ENCODE measurements at places on chromosomes 7 and 10.

DNA sequence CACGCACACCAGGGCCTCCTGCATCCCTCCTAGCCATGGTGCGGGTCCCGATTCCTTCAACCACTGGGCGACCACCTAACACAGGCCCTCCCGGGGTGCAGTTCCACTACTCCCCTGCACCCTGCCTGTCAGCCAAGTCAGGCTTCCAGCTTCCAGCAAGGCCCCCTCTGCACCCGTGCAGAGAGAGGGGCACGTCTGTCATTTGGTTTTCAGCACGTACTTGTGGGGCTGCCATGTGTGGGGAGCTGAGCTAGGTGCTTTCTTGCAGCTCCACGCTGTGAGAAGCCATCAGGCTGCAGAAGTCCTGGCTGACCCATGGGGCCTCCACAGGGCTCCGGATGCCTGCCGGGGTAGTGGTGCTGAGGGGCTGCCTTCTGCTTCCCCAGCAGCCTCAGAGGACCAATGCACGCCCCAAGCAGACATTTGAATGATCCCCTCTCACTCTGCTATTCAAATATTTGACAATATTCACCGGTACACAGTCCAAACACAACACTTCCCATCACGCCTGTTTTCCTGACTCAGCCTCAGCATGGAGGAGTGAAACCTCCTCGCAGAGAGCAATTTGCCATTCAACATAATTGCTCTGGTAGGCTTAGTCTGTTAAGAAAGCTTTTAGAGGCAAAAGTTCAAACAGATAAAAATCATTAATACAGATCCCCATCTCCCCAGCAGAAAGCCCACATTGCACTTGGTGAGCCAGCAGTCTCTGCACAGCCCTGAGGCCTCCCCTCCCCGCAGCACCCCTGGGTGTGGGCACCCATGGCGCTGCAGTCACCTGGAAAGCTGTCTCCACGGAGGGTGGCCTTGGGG lies 449.9 kb downstream of the PTPRN2 start:
- no peak for DNase-seq

GRCh38 chr10:1274111-1274661 lies 218.0 kb downstream of the WDR37 start:
- no peak for DNase-seq

- DNase-seq: no peak
Measured at GRCh38 chr7:143909863-143910262, 7.9 kb upstream of the TCAF1 start.

DNA sequence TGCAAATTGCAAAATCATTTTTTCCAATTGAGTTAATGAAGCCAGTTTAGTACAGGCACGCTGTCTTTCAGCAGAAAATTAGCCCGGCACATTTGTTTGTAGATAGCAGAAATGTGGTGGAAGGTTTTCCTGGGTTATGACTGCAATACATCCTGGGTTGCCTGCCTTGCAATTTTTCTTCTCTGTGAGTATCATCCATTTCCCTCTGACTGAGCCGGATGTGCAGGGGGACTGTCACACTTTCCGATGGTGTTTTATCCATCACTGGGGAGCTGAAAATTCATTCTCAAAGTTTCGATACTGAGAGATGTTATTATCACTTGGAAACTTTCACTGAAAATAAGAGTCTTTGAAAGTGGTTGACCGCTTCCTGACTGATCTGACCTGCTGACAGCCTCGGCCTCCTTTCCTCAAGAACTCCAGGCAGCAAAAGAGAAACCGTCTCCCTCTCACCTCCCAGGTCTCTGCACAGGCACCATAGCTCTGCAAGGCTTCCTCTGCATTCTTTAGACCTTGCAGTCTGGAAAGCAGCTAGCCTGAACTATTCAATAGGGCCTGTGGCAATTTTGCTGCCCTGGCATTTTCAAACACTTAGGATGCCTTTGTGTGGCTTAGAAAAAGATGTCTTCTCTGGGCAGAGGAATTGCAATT lies 320.8 kb upstream of the NRP1 start:
- DNase-seq: no peak

GRCh38 chr7:15684871-15685270 lies 1.6 kb downstream of the MEOX2 start:
- DNase-seq: no peak

DNA sequence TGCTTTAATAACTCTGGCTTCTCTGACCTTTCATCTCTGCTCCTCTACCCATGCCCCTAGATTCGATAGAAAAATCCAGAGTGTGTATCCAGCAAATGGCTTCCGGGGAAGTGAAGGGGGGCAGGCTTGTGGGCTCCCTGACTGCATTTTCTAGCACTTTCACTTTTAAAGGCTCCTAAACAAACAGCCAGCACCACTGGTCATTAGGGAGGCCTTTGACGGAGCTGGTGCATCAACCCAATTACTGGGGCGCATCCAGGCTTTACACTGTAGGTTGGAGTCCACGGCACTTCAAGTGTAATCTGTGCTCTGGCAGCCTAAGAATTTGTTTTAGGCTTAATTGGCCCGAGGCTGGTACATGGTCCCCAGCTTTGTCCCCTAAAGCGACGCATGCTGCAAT lies 291.9 kb downstream of the GFRA1 start:
- DNase-seq: no peak

DNA sequence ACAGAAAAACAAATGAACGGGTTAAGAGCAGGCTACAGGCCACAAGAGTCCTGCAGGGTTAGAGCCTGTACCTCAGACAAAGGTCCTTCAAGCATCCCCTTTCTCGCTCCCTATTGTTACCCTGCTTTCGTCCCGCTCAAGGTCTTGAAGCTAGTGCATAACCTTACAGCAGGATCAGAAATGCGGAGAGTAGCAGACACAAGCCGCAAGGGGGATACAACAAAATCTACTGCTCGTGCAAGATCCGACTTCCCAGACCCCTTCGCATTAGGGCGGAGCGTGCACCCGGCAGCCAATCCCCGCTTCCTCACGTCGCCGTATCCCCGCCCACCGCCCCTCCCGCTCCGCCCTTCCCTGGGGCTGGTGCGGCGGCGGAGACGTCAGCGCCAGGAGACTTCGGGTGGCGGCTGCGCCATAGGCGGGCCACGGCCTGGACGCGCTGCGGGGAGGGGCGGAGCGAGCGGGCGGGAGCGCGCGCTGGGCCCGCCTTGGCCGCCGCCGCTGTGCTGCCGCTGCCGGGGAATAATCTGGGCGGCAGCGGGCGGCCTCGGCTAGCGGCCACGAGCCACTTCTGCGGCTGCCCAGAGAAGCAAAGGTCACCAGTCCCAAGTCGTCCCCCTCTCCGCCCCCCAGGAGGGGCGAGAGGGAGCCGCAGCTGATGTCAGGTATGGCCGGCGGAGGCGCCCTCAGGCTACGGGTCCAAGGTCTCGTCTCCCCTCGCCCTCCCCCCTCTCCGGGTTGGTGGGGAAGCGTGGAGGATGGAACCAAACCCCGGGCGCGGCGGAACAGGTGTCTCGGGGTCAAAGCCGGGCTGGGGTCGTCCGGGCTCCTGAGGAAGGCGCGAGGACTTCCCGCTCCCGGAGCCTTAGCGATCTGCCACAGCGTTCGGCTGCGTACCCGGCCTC lies at the start of gene C1GALT1:
Gene C1GALT1, plus strand, starts transcription at position 389 of the 905 bp plus-strand sequence. CDS start 51,776 bp downstream, outside the sequence.
- DNase-seq: peak; percentile 95

- no peak for DNase-seq
Measured at GRCh38 chr10:29737074-29737593, 102.4 kb upstream of the SVIL start.

GRCh38 chr7:80634505-80634904 lies 3.9 kb upstream of the CD36 start:
- no peak for DNase-seq

DNA sequence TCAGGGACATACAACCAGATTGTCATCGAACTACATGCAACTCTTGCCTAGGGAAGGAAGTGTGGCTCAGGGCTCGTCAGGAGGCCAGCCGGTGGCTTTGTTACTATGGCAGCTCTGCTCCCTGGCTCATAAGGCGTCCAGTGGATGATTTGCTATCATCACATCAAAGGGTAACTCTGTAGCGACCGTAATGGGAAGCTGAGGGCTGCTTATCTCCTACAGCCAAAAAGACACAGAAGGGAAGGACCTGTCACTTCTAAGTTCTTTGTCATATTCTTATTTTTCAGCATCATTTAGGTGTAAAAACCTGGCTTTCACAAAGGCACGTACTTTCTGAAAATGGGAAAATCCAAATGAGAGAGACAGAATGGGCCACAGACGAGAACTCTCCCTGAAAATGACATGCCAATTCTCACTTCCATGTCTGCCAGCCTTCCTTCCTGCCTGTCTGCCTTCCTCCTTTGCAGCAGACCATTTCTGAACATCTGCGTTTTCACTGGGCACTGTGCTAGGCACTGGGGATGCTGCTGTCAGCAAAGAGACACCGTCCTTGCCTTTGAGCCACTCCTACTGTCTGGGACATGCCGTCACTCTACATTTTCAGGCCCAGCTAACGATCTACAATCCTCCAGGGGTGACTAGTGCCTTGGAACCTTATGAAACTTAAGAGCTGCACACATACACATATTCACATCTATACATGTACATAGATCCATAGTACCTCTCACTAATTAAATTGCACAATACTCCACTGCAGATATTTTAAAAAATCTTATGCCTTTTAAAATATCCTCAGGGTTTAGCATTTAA lies 26.9 kb downstream of the ENKUR start:
- DNase-seq: no peak

DNA sequence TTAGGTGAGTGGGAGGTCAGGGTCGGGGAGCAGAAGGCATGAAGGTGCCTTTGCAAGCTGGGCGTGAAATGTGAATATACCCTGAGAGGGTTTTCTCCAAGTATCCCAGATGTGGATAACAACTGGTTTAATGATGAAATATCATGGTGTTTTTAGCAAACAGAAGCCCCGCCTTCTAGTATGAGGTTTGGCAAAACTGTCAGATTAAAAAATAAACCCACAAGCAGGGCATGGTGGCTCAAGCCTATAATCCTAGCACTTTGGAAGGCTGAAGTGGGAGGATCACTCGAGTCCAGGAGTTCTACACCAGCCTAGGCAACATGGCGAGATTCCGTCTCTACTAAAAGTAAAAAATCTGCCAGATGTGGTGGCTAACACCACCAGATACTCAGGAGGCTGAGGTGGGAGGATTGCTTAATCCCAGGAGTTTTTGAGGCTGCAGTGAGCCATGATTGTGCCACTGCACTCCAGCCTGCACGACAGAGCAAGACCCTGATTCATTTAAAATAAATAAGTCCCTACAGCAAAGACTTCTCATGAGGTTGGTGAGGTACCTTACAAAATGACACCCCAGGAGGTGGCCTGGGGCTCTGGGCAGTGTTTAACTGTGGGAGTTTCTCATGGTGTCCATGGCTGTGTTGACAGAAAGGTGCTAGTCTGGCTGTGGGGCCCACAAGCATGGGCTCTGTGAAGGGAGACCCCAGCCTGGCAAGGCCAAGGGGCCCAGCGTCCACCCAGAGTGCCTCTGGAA lies 6.7 kb upstream of the PWWP2B start:
- no peak for DNase-seq

DNA sequence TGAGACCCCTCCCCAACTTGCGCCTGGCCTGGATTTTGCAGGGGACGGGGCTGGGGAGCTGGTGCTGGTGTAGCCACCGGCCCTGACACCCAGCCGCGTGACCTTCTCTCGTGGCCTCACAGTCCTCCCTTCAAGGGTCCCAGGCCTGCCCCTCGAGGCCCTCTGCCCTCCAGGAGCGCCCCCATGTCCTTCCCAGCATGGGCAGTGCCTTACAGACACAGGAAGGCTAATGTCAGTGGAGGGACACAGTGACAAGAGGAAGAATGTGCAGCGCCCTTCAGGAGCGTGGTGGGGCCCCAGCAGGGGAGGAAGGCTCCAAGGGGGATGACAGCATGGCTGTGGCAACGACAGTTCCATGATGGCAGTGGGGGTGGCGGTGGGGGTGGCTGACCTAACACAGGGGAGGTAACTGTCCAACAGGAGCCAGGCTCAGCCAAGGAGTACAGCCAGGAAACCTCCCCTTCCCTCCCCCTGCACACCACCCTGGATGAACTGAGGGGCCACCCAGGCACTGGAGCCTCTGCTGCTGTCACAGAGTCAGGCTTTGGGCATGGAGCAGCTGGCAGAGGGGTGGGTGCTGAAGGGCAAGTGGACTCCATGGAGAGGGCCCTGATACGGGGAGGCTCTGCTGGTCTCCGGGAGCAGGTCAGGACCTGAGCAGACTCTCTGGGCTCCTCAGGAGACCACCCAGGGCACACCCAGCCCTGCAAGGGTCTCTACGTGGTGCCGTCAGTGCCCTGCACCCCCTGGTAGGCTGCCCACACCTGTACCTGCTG lies 76.0 kb upstream of the RET start:
- DNase-seq: no peak

- DNase-seq: no peak
Measured at GRCh38 chr10:116825901-116826300, 23.4 kb upstream of the ENO4 start.

GRCh38 chr10:31928549-31929260 lies at the start of gene ARHGAP12:
TSS of gene ARHGAP12 (minus strand) at chr10:31928831. CDS start at chr10:31908855, 19,976 bp downstream.
- DNase-seq: no peak

GRCh38 chr10:124722798-124723783 lies 21.1 kb downstream of the FAM53B start:
- no peak for DNase-seq

GRCh38 chr10:27192284-27192683 lies 37.1 kb downstream of the MASTL start:
- DNase-seq: peak; percentile 98

GRCh38 chr7:94298943-94299342 lies 95.8 kb upstream of the COL1A2 start:
- DNase-seq: no peak

DNA sequence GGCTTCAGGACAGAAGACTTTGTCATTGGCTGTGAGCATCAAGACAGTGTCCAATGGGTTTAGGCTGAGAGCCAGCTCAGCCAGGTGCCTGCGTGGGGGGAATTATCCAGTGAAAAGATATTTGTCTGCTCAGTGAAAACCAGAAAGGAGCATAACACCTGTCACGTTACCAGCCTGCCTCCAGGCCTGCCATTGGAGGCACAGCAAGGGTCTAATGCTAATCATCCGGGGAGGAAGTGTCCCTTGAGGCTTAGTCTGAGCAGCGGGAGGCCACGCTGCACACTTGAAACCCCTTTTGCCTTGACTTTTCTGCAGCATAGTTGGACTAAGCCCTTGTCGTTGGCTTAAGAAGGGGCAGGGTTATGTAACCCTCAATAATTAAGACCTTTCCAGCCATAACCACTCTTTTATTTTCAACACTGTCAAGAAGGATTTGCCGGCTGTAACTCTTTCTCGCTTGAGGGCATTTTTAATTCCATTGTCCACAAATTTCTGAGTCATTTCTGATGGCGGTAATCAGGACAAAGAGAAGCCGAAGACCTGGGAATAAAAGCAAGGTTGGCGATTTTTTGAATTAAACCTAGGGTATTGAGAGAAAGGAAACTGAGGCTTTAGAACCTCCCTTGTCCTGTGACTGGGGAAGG lies 639.6 kb upstream of the FOXK1 start:
- peak; percentile 48 for DNase-seq

- no peak for DNase-seq
Measured at GRCh38 chr10:44292390-44293002, 92.4 kb downstream of the CXCL12 start.

- no peak for DNase-seq
Measured at GRCh38 chr10:29869593-29869992, 189.8 kb downstream of the JCAD start.

Data from retinal pigment epithelial cell (primary cell).